ENCODE measurements at places on chromosomes 3 and 15.

DNA sequence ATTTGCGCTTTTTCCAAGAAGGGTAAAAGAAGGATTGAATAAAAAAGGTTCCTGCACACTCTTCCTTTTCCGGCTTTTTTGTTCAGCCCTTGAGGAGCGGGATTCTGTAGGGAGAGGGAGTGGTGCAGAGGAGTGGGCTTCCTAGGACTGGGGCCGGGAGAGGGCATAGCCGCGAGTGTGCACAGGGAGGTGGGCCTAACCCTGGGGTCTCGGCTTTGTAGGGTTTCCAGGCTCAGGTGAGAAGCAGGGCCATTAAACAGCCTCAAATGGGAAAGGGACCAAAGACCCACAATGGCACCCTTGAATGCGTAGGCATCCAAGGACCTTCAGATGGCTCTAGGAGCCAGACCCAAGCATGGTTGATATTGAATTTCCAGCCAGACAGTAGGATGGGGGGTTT, 35.4 kb upstream of the RAB6B start:
- no peak for DNase-seq

- DNase-seq = no peak
Observed at GRCh38 chr3:135862361-135862760, 103.2 kb upstream of the PPP2R3A start.

GRCh38 chr3:25448750-25449692, 21.0 kb downstream of the RARB start:
- no peak for DNase-seq

DNA sequence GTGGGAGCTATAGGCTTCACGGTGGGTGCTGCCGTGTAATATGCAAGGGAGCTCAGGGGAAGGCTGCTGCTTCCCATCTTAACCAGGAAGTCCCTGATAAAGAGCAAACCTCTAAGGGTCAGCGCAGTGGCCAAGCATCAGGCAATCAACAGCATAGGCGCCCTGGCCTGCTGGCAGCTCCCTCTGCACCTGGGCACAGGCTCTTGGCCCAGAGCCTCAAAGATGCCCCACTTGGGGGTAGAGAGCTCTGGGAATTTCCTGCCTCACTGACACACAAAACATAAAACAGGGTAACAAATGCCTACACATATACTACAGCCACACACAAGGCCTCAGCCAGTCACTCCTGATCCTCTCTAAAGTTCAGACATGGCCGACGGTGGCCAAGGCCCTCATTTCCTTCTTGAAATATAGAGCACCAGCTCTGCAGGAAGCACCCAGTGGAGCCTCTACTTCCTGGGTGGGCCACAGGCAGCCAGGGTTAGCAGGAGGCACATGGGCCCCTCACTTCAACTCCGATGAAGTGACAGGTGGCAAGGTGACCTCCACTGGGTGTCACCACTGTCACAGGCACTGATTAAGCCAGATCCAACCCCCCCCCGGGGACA, 20.5 kb downstream of the SLC41A3 start:
- DNase-seq = no peak

GRCh38 chr3:39849992-39850715, 40.7 kb downstream of the MYRIP start:
- no peak for DNase-seq

DNA sequence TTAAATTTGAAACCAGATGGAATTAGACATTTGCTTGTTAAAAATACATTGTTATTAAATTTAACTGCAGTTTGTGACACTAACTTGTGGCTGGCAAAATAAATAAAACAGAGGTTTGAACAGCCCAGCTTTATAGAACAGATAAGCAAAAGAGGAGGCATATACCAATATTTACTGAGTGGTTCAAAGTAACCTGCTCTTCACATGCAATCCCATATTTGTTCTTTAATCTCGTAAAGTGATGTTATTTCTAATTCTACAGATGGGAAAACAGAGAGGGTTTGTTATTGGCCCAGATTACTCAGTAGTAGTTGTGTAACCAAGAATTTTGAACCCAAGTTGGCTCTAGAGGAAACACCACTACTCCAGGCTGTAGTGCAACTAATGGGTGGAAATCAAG, 37.6 kb downstream of the WNT5A start:
- no peak for DNase-seq

GRCh38 chr15:76793162-76793561, 112.0 kb downstream of the SCAPER start:
- DNase-seq = no peak

DNA sequence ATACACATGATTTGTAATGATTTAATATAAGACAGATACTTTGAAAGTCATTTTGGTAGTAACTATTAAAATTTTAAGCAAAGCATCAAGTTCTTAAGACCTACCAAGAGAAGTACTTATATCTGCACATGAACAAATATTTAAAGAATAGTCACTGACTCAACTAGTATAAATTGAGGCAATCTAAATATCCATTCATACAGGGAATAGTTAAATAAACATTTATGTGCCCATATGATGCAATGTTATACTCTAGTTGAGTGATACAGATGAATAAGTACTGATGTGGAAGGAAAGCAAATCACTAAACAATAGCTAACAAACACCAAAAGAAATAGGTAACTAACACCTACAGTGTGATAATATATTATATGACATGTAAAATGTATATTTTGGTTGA, 527.7 kb downstream of the EPHA3 start:
- DNase-seq = no peak

DNA sequence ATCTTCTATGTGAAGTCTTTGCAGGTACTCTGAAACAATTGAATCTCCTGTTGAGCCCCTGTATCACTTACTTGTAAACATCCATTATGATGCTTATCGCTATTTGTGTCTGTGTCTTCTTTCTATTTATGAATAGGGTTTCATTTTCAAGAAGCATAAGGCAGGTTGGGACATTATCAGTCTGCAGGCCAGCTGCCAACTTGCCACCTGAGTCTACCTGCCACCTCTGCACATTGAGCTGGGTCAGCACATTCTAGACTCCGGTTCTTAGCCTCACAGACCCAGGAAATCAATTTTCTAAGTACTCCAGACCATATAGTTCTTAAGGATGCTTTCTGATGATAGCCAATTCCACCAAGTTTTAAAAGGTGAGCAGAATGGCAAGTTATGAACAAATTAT, 105.7 kb upstream of the MCTP2 start:
- no peak for DNase-seq

- DNase-seq = no peak
Observed at GRCh38 chr3:34504366-34504765, 705.9 kb downstream of the PDCD6IP start.

DNA sequence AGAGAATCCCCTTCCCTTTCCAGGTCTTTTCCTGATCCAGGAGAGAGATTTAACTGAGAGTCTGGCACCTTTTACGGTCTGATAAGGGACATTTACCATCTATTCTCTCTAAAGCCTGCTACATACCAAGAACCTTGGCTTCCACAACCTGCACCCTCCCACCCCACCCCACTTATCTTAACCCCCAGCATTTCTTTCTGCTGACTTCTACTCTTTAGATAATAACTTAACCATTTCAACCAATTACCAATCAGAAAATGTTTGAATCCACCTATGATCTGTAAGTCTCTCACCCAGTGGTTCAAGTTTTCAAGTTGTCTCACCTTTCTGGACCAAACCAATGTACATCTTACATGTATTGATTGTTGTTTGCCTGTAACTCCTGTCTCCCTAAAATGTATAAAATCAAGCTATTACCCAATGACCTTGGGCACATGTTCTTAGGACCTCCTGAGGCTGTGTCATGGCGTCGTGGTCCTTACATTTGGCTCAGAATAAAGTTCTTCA, 74.0 kb downstream of the MCF2L2 start:
- DNase-seq = no peak

DNA sequence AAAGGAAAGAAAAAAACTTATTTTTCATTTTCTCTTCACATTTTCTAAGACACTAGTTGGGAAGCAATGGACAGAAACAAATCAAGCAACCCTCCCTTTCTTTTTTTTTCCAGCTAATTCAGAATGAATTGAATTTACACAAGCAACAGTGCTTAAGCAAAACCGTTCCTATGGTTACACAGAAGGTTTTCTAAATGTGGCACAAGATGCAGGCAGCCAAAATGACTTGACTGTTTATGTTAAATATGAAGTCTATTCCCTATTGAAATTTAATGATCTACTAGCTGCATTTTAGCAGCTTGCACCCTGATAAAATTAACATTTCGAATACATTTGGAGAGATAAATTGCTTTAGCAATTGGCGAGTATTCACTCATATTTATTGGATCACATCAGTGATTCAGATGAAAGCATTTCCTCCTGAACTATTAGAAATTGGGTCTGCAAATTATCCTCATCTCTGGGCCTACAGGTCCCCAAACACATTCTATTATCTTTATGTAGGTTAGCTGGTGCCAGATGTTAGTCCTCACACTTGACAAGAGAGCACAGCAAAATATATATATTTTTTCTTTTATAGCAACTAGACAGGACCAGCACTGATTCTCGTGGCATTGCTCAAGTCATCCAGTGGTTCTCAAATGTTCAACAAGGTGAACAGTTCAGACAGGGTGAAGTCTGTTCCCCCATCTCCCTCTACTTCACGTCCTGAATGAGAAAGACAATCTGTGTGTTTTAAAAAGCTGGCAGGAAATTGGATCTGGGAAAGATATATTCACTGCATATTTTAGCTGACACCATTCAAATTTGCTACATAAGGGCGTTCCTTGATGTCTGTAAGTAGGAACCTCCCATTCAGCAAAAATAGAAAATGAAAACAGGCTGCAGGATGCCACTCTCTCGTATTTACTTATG, 463.6 kb upstream of the KCNMB2 start:
- DNase-seq = no peak

DNA sequence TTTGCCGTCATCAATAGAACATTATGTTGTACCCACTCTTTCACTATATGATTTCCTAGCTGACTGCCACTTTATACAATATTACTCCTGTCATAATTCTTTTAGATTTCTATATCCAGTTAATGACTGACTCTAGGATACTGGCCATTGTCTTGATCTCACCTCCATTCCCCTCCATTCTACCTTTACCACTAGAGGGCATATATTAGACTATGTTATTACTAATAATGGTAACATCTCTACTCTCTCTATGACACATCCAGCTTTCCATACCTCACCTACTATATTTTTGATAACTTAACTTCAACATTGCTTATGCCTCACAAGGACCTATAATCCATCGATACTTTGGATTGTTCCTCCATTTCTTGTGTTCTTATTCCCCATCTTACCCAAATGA, 31.4 kb upstream of the POU1F1 start:
- DNase-seq = no peak

DNA sequence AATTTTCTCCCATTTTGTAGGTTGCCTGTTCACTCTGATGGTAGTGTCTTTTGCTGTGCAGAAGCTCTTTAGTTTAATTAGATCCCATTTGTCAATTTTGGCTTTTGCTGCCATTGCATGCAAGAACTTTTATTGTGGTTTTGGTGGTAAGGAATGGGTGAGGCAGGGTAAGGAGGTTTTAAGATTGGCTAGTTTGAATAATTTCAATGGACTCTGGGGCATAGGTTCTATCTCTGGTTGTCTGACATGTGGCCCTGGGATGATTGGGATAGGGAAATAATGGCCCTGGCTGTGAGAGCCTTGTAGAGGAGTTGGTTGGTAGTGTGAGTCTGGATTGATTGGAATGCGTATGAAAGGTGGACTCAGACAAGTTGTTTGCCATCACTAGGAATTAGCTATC, 38.0 kb downstream of the SEC22A start:
- no peak for DNase-seq

DNA sequence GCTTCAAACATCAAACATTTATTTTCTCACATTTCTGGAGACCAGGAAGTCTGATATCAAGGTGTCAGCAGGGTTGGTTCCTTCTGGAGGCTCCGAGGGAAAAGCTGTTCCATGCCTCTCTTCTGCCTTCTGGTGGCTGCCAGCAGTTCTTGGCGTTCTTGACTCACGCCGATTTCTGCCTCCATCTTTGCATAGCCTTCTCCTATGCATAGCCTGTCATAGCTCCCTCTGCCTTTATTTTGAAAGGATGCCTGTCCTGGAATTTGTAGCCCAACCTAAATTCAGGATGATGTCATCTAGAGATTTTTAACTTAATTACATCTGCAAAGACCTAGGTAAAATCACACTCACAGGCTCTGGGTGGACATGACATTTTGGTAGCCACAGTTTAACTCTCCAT, 70.4 kb downstream of the RGMA start:
- DNase-seq = no peak

DNA sequence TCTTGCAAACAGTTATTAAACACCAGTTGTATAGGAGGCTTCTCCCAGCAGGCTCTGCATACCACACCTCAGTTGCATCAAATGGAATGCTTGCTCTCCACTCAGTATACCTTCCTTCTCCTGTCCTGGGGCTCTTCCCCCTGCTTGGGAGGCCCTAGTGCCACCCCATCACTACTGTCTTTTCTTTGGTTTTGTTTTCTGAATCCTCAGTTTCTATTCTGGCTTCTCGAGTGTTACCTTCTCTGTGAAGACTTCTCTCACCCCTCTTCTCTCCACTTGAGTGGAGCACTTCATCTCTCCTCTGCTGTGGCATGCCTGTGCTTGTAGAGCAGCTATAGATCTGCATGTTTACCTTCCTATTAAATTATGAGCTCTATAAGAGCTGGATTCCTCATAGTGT, 75.7 kb upstream of the TPRG1 start:
- DNase-seq = no peak

DNA sequence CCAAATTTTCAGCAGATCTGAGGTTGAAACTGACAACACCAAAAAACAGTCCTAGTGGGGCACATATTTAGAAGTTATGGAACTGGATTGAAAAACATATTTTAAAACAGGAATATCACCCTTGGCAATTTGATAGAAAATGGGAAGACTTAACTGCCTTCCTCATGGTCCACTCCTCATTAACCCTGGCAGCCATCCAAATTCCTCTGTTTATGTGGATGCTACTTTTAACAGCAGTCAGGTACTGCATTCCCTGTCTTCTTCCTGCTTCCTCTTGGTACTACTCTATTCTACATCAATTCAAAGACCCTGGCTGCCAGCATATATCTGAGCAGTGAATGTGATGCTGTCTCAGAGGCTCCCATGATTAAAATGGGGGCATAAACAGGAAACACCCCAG, 54.3 kb downstream of the PDE8A start:
- no peak for DNase-seq

DNA sequence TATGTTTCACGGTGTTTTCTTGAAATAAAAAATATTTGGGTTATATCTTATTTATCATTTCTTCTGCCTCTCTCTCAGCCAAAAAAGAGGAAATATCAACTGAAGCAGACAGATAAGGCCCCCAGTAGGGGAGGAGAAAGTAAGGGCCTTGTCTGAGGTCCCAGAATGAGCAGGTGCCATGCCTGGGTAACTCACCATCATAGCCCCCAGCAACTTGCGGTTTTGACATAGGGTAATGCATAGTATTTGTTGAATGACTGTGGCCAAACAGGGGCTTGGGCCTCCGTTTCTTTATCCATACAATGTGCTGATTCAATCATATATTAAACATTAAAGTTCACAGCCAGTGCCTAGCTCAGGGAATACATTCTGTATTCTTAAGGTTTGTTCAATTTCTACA, 119.6 kb downstream of the ABI3BP start:
- no peak for DNase-seq
